ENCODE measurements at places on chromosomes 12 and 14. TPM values are rescaled to one million over a fixed set of nuclear protein-coding genes. Genes with fewer than 3 reads are reported as not detected.

- no peaks in the 10 kb centered on the region for H3K4me1 ChIP-seq
- H3K27ac ChIP-seq = no peak overlapping the region
- no peak for DNase-seq
- no peaks in the 10 kb centered on the region for H3K27me3 ChIP-seq
Measured at GRCh38 chr14:104592785-104593184, 11.8 kb downstream of the TMEM179 start.

Gene KCNH3
- 1.9 TPM for total RNA-seq

- no peaks in the 10 kb centered on the region for H3K36me3 ChIP-seq
- H3K27me3 ChIP-seq = no peaks in the 10 kb centered on the region
- no peak for DNase-seq
Measured at GRCh38 chr14:30005114-30005808, 77.6 kb upstream of the PRKD1 start.

DNA sequence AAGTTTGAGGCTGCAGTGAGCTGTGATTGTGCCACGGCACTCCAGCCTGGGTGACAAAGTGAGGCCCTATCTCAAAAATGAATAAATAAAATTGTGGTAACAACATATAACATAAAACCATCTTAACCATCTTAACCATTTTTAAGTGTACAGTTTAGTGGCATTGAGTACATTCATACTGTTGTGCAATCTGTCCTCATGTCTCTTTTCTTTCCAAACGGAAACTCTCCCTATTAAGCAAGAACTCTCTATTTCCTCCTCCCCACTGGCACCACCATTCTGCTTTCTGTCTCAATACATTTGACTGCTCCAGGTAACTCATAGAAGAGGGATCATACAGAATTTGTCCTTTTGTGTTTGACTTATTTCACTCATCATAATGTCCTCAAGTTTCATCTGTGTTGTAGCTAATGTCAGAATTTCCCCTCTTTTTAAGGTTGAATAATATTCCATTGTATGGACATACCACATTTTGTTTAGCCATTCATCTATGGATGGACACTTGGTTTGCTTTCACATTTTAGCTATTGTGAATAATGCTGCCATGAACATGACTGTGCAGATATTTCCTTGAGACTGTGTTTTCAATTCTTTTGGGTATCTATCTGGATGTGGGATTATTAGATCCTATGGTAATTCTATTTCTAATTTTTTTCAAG lies 4.4 kb upstream of the MARK3 start:
- peaks cover 4% of the 10 kb centered on the region for H3K27me3 ChIP-seq
- H3K36me3 ChIP-seq = no peaks in the 10 kb centered on the region
- peaks cover 14% of the 10 kb centered on the region for H3K4me1 ChIP-seq
- no peak overlapping the region for H3K27ac ChIP-seq

Gene PAH
- not detected for total RNA-seq

DNA sequence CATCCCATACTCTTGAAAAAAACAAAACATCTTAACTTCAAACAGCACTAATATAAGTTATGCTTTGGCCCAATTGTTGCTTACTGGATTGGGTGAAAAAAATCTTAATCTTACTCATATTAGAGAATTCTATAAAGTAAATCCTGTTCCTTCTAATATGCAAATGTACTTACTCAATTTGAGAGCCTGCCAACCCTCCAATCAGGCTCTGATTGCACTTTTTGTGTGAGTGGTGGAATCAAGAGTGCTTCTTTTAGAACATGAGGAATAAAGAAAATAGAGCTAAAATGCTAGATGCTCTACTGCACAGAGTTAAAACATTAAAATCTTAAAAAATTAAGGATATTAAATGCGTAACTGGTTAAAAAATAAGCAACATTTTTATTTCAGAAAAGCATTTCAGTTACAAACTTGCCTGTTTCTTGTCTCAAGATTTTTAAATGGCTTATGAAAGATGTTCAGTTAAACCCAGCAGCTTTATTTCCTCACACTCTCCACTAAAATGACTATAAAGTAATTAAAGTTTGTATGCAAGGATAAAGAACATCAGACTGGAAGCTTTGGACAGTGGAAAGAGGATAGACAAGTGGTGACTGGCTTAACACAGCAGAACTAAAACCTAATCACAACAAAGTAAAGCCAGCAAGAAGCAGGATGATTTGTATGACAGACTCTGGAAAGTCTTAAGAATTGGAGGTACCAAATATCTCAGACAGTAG lies 177.5 kb downstream of the SLC2A13 start:
- H3K36me3 ChIP-seq = no peaks in the 10 kb centered on the region
- no peak overlapping the region for H3K27ac ChIP-seq
- H3K27me3 ChIP-seq = no peaks in the 10 kb centered on the region
- no peak for DNase-seq
- H3K4me1 ChIP-seq = peaks cover 2% of the 10 kb centered on the region

DNA sequence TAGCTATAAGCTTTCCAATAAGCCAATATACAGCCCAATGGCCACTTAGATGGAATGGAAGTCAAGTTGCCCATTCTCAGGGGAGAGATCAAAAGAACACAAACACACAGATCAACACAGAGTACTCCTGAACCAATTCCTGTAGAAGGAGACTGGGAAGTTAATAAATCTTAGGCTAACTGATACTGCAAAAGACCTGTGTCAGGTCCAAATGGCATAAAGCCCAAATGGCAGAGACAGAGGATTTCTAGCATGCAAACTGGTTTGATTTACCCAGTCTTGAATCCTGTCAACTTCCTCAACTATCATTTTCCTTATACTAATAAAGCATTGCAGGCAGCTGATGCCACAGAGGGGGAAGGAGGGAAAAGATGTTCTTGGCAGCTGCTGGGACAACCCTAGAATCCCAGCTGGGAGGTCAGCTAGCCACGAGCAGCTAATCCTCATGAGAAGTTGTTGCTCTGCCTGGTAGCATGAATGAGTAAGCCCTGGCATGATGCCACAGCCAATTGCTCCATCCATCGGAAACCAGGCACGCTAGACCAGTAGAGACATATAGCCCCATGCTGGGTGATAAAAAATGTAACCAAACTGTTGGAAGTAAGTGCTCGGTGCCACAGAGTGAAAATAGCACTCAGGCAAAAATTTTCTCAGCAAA lies 26.2 kb downstream of the ANG start:
- H3K27ac ChIP-seq = no peak overlapping the region
- no peak overlapping the region for H3K4me3 ChIP-seq
- H3K27me3 ChIP-seq = peaks cover 6% of the 10 kb centered on the region
- DNase-seq = no peak

Gene TGM1
- total RNA-seq = 6.5 TPM

GRCh38 chr12:91316161-91316906 lies 133.7 kb upstream of the DCN start:
- no peak overlapping the region for H3K4me3 ChIP-seq
- DNase-seq = no peak
- H3K27me3 ChIP-seq = peaks cover 2% of the 10 kb centered on the region

DNA sequence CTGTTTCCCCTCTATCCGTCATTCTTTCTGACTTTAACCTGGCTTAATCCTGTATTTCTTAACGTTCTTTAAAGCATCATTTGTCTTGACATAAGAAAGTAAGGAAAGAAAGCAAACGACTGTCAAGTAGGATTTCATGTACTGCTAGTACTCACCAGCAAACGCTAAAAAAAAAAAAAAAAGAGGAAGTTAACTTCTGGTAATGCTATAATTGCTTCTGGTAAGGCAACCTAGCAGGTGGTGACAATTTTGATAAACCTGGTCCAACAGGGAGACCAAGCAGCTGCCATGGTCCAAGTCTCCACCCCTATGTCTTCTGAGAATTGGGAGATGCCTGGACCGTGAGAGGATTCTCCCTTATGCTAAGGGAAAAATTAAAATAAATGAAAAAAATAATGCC lies 306.6 kb downstream of the DAD1 start:
- peaks cover 5% of the 10 kb centered on the region for H3K4me1 ChIP-seq
- no peak overlapping the region for H3K27ac ChIP-seq
- H3K36me3 ChIP-seq = no peaks in the 10 kb centered on the region
- no peaks in the 10 kb centered on the region for H3K27me3 ChIP-seq
- DNase-seq = no peak

DNA sequence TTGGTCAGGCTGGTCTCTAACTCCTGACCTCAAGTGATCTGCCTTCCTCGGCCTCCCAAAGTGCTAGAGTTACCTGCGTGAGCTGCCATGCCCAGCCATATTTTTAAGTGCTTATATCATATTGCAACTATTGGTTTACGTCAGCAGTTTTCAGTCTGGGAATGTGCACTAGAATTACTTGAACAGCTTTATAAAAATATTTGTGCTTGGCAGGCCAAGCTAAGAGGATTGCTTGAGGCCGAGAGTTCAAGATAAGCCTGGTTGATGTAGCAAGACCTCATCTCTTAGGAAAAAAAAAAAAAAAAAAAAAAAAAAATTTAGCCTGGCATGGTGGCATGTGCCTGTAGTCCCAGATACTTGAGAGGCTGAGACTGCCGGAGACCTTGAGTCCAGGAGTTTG lies 17.1 kb downstream of the KIAA0586 start:
- DNase-seq = no peak
- H3K4me3 ChIP-seq = no peak overlapping the region
- no peaks in the 10 kb centered on the region for H3K4me1 ChIP-seq
- H3K36me3 ChIP-seq = peaks cover 19% of the 10 kb centered on the region
- no peak overlapping the region for H3K27ac ChIP-seq

- H3K27me3 ChIP-seq = no peaks in the 10 kb centered on the region
- peaks cover 33% of the 10 kb centered on the region for H3K4me1 ChIP-seq
- peak overlapping the region; percentile 80 for H3K4me3 ChIP-seq
- H3K36me3 ChIP-seq = peaks cover 8% of the 10 kb centered on the region
- peak overlapping the region; percentile 91 for H3K27ac ChIP-seq
Measured at GRCh38 chr12:107761502-107761904, 566 bp upstream of the PRDM4 start.

DNA sequence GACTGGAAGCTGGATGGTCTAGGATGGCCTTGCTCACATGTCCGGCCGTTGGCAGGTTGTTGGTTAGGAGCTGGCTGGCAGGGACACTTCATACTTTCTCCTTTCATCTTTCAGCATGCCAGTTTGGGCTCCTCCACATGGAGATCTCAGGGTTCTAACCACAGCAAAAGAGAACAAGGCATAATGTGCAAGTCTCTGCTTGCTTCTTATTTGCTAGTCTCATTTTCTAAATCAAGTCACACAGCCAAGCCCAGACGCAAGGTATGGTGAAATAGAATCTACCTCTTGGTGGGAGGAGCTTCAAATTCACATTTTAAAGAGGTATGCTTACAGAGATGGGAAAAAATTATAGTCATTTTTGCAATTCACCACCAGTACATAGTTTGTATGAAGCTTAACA lies 69.1 kb upstream of the NAP1L1 start:
- no peak overlapping the region for H3K4me3 ChIP-seq
- H3K4me1 ChIP-seq = peaks cover 7% of the 10 kb centered on the region
- no peak for DNase-seq

Gene DIO3
- not detected for total RNA-seq

GRCh38 chr14:20614038-20614840 lies 23.1 kb upstream of the RNASE12 start:
- no peak for DNase-seq
- H3K4me3 ChIP-seq = no peak overlapping the region
- H3K36me3 ChIP-seq = no peaks in the 10 kb centered on the region
- no peak overlapping the region for H3K27ac ChIP-seq
- H3K4me1 ChIP-seq = peaks cover 11% of the 10 kb centered on the region

Gene DTX1
- 0.15 TPM for total RNA-seq

Gene BCL11B
- total RNA-seq = 116 TPM

GRCh38 chr12:45909041-45909713 lies 81.2 kb downstream of the SCAF11 start:
- no peak overlapping the region for H3K4me3 ChIP-seq
- peaks cover 14% of the 10 kb centered on the region for H3K36me3 ChIP-seq
- no peak for DNase-seq
- H3K27ac ChIP-seq = no peak overlapping the region
- no peaks in the 10 kb centered on the region for H3K27me3 ChIP-seq
- no peaks in the 10 kb centered on the region for H3K4me1 ChIP-seq

- peak overlapping the region; percentile 92 for H3K4me3 ChIP-seq
- no peaks in the 10 kb centered on the region for H3K27me3 ChIP-seq
- peaks cover 44% of the 10 kb centered on the region for H3K4me1 ChIP-seq
- DNase-seq = peak; percentile 70
- peaks cover 6% of the 10 kb centered on the region for H3K36me3 ChIP-seq
Measured at GRCh38 chr14:65412856-65413738, 567 bp downstream of the FUT8 start.

DNA sequence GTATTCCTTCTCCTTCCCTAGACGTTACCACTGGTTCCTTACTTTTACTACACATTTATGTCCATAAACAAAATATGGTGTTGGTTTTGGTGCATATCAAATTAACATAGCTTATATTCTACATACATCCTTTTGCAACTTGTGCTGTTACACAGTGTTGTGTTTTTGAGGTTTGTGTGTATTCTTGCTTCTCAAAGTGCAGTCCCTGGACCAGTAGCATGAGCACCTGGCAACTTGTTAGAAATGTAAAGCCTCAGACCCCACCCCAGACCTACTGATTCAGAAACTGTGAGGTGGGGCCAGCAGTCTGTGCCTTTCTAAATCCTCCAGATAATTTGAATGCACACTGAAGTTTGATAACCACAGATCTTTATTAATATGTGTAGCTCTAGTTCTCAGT lies 65.9 kb downstream of the RNFT2 start:
- peaks cover 2% of the 10 kb centered on the region for H3K4me1 ChIP-seq
- no peaks in the 10 kb centered on the region for H3K27me3 ChIP-seq
- peaks cover 3% of the 10 kb centered on the region for H3K36me3 ChIP-seq
- H3K4me3 ChIP-seq = no peak overlapping the region
- H3K27ac ChIP-seq = no peak overlapping the region
- DNase-seq = no peak

DNA sequence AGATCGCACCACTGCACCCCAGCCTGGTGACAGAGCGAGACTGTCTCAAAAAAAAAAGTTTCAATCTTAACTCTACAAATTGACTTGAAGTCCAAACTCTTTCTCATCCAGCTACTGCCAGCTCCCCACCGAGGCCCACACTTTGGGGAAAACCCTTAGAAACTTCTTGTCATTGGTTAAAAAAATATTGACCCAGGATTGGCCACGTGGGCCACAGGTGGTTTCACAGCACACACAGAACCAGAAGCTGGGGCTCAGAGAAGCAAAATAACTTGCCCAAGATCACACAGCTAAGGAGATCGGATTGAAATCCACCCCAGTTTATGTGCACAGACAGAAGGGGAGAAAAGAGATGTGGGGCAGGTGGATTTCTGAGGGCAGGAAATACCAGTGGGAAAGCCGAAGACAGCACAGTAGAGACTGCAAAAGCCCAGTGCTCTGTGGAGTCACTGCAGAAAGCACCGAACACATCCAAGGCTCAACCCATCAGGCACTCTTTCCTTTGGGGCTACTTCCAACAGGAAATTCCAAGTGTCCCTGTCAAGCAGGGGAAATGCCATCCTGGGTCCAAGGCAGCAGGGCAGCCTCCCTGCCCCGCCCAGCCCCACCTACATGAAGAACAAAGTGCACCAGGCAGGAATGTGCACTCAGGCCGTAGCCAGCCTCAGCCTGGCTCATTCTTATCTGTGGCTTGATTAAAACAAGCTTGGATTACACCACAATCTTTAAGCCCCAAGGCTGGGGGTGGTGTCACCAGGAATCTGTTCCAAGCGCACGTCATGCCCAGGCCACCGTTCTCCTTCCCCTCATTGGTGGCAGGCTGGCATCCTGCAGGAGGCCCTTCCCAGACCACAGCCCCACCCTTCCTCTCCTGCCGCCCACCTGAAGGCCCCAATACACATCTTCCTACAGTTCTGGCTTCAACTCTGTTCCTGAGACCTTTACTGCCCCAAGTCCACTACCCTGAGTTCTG lies 72.5 kb downstream of the ITPK1 start:
- H3K4me3 ChIP-seq = no peak overlapping the region
- H3K27me3 ChIP-seq = no peaks in the 10 kb centered on the region
- no peak overlapping the region for H3K27ac ChIP-seq
- peaks cover 2% of the 10 kb centered on the region for H3K36me3 ChIP-seq

GRCh38 chr12:107607464-107608392 lies 77.9 kb upstream of the PWP1 start:
- H3K4me3 ChIP-seq = no peak overlapping the region
- H3K36me3 ChIP-seq = no peaks in the 10 kb centered on the region
- H3K4me1 ChIP-seq = peaks cover 1% of the 10 kb centered on the region

Measured in activated CD4-positive, alpha-beta T cell treated with anti-CD3 and anti-CD28 coated beads, Interleukin-2, amount 10 ng/mL, durations not matched to agents 7 days and 5 days (primary cell).